Lower lobe of right lung (tissue), 2 donors: ENCODE measurements at places on chromosomes 5 and 9. TPM values are rescaled to one million over a fixed set of nuclear protein-coding genes. Genes with fewer than 3 reads are reported as not detected.

DNA sequence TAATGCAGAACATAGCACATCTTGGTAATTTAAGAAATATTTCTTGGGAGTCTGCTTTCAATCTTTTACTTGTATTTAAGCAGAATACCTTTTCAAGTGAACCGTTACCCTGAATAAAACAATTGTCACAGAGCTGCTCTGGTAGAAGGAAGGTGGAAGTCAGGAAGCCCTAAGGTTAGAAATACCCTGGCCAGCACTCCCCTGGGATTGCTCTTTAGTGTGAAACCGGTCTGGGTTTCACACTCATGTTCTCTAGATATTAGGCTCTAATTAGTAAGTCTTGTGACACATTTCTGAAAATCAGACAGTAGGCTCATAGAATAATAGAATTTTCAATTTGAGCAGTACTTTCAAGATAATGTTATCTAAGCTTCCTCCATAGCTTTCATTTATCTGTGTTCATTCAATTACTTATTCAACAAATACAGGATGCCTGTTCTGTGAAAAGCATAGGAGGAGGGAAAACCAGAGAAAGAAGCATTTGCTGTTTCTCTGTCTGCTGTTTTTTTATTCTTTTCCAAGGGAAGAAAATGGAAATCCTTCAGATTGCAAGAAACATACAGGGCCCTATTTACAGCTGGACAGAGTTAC, 825.5 kb downstream of the TLR4 start:
- H3K36me3 ChIP-seq, result no peaks in the 10 kb centered on the region
- H3K4me3 ChIP-seq, result no peak overlapping the region
- DNase-seq, result no peak
- no peak overlapping the region for H3K27ac ChIP-seq
- H3K27me3 ChIP-seq, result no peaks in the 10 kb centered on the region

DNA sequence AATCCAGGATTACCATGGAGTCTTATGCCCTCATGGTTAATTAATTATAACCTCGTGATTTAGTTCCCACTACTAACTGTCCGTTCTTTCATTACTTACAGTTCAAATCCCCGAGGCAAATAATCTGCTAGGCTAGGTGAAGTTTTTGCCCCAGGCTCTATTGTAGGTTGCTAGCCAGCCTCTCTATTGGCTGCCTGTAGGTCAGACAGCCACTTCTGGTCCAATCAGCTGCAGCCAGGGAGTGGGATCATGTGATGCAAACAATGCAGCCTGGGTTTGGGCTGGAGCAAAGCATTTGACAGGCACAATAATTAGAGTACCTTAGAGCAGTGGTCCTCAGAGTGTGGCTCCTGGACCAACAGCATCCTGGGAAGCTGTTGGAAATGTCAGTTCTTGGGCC, 17.7 kb downstream of the TMEM252 start:
- no peaks in the 10 kb centered on the region for H3K27me3 ChIP-seq
- no peak overlapping the region for H3K27ac ChIP-seq
- H3K4me1 ChIP-seq, result no peaks in the 10 kb centered on the region
- DNase-seq, result no peak

TRIO gene
- 148 TPM for total RNA-seq

- H3K27me3 ChIP-seq, result no peaks in the 10 kb centered on the region
- H3K4me1 ChIP-seq, result no peaks in the 10 kb centered on the region
- no peak overlapping the region for H3K27ac ChIP-seq
- H3K4me3 ChIP-seq, result no peak overlapping the region
- H3K36me3 ChIP-seq, result no peaks in the 10 kb centered on the region
These were observed 353.6 kb downstream of the DEPDC1B start for GRCh38 chr5:60346393-60346792.

- H3K36me3 ChIP-seq, result no peaks in the 10 kb centered on the region
- no peak overlapping the region for H3K27ac ChIP-seq
- no peaks in the 10 kb centered on the region for H3K4me1 ChIP-seq
- H3K27me3 ChIP-seq, result no peaks in the 10 kb centered on the region
- no peak overlapping the region for H3K4me3 ChIP-seq
These were observed 50.1 kb downstream of the C5orf15 start for GRCh38 chr5:133918316-133918715.

- no peak overlapping the region for H3K27ac ChIP-seq
- H3K4me1 ChIP-seq, result no peaks in the 10 kb centered on the region
- H3K36me3 ChIP-seq, result no peaks in the 10 kb centered on the region
- no peak for DNase-seq
- H3K27me3 ChIP-seq, result no peaks in the 10 kb centered on the region
These were observed 439.1 kb upstream of the KIF2A start for GRCh38 chr5:61866930-61867329.
